ENCODE measurements at places on chromosomes 6 and 20.

DNA sequence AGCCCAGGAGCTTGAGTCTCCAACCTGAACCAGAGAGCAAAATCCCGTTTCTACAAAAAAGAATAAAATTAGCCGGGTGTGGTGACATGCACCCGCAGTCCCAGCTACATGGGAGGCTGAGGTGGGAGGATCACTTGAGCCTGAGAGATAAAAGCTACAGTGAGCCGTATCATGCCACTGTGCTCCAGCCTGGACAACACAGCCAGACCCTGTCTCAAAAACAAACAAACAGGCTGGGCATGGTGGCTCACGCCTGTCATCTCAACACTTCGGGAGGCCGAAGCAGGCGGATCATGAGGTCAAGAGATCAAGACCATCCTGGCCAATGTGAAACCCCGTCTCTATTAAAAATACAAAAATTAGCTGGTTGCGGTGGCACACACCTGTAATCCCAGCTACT is 11.4 kb upstream of the PTCRA start:
- no peak for DNase-seq

- peak; percentile 1 for DNase-seq
These were observed 60.8 kb downstream of the OGFRL1 start for GRCh38 chr6:71349395-71349794.

DNA sequence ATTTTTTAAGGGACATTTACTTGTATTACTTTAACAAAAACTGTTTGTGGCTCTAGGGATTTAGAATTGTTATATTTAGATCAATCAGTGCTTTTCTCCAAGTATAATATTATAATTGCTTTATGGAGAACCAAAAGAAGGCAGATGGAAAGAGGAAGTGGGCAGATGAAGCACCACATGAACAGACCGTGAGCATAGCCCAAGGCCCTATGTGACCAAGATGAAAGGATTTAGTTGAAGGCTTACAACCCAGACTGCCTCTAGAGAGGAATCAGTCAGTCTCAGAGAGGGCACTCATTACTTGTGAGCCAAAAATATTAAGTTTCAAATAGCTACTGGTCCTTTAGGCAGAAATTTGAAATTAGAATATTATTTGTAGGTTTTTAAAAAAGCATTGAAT is 102.3 kb upstream of the IMPG1 start:
- no peak for DNase-seq

GRCh38 chr20:39109933-39110818 is 148.0 kb downstream of the DHX35 start:
- peak; percentile 6 for DNase-seq

DNA sequence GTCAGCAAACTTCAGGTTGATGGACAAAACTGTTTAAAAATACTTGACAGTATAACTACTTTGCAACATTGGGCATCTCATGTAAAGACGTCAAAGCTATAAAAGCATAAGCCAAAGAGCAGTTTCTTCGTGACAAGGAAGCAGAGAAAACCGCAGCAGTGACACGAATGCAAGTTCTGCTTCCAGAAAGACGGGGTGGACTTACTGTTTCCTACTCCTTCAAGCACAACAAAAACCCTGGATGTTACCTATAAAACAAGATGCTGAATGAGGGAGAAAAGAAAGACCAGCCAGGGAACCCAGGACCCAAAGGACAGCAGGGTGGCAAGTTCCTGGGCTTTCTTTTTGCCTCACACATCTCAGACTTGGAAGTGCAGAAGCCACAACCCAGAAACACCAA is 98.0 kb downstream of the DLL1 start:
- DNase-seq, result no peak

DNA sequence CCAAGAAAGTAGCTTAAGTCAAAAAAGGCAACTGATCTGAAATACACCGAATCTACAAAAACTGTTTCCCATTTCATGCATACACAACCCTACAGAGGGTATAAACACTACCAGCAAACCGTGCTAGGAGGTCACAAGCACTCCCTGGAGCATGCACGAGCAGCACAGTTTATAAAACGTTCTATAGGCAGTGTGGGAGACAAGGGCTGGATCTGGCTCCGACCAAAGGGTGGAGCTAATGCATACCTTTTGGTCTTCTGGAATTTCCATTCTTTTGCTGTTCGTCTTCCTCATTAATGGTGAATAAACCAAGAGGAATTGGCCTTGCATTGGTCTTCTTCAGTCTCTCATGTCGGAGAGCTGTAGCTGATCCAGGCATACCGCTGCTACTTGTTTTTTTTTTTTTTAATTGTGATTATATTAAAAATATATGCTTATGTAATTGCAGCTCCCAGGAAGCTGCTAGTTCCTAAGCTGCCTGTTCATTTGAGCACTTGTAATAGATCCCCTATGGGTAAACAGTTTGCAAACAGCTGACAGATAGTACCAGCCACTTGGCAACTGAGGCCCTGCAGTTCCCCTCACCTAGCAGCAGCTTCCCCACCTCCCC is 24.5 kb downstream of the MAP7 start:
- no peak for DNase-seq

DNA sequence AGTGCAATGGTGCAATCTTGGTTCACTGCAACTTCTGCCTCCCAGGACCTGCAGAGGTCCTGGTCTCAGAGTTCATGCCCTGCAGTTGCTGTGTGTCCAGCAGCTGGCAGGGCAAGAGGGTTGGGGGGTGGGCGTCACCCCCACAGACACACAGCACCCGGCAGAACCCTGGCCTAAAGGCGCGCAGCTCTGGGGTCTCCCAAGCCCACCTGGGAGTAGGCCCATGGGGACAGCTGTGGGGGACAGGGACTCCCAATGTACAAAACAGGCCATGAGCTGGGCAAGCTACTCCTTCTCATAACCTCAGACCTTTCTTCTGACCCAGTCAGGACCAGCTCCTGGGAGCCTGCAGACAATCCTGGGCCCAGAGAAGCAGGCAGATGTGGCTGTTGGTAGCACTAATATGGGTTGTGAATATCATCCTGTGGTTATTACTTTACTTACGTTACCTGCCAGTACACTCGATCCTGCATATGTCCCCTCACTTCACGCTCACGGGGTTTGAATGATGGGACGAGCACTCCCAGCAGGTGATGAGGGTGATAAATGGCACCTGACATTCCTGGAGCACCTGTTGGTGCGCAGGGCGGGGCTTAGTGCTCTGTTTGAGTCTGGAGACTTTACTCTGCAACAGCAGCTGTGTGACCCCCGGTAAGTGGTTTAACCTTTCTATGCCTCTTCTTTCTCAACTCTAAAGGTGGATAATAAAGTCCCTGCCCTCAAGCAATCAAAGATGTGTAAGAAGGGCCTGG is 39.9 kb upstream of the SULF2 start:
- no peak for DNase-seq

DNA sequence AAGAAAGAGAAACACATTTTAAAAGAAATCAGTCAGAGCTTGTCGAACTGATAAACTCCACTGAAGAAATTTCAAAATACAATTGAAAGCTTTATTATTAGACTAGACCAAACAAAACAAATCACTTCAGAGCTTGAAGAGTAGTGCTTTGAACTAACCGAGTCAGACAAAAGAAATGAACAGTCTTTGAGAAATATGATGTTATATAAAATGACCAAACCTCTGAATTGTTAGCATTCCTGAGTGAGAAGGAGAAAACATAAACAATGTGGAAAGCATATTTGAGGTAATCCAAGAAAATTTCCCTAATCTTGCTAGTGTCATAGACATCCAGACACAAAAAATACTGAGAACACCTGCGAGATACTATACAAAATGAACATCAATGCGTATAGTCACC is 13.2 kb upstream of the CST4 start:
- DNase-seq, result no peak

GRCh38 chr20:54512694-54513093 is 37.3 kb downstream of the DOK5 start:
- no peak for DNase-seq

DNA sequence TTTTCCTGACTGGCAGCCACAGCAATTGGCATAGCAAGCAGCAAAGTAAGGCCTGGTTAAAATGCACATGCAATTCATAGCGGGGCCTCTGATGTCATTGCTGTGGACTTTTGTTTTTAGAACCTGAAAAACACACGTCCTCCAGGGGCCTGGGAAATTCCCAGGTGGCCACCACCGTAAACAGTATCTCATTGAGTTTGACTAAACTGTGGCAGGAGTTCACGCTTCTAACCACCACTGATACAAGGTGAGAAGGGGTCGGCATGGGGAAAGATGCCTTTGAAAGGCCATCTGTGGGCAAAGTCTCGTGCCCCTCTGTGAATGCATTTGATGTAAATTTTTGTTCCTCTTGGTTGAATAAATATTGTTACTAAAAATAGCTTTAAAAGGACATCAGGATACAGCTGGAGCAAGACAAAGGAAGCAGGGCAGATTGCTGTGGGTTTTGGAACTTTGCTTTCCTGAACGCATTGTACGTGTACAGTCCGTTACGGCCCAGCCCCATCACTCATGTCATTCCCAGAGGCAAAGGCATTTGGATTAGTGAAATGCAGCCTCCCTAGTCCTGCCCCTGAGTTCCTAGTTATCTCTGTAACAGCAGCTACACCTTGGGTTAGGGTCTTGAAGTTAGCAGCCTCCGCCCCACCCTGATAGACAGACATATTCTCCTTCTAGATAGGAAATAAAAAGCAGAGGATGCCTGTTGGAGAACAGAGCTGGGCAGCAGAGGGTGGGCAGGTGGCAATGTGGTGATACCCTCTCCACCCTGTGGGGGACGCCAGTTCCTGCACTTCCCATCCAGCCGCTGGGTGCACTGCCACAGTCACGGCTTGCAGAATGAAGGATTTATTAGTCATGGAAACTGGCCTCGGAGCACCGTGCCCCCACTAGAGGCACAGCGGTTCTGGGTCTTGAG is 80.3 kb downstream of the ZDHHC14 start:
- peak; percentile 46 for DNase-seq

DNA sequence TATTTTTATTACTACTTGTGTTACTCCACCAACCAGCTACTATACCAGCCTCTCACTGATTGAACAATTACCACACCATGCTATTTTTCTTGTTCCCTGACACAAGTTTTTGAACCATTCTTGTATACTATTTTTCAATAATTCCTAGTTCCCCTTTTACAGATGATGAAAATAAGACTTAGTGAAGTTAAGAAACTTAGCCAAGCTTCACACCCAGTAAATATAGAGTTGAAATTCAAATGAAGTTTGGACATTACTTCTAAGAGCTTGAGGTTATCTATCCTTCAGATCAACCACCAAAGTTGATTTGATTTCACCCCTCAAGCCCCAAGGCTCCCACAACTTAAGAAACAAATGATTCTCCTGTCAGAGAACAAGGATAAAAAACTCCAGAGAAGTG is 13.1 kb upstream of the BCAS1 start:
- no peak for DNase-seq

DNA sequence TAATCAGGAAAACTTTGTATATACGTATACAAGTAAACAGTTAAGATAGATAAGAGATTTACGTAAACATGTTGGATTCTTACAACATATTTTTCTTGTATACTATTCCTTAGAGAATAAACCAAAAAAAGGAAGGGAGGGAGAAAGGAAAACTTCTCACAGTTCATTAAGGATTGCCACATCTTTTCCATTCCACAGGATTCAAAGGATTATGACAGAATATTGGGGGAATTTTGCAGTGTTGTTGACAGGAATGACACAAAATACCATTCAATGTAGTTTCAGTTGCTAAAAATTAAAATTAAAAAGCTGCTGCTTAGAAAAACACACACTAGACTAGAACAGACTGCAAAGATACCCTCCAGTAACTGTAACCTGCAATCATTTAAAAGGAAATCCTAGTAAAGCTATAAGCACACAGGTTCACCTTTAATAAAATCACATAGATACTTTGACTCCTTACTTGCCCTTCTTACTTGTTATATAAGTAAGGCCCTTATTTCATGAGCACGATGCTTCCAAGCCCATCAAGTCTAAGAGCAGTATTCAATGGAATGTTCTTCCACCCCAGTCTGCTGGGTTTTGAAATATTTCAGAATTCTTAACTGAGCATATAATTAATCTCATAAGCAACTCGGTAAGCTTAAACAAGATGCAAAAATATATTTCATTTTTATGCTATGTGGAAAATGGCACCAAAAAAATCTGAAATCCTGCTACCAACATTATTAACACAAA is 107.8 kb downstream of the SMLR1 start:
- DNase-seq, result no peak

DNA sequence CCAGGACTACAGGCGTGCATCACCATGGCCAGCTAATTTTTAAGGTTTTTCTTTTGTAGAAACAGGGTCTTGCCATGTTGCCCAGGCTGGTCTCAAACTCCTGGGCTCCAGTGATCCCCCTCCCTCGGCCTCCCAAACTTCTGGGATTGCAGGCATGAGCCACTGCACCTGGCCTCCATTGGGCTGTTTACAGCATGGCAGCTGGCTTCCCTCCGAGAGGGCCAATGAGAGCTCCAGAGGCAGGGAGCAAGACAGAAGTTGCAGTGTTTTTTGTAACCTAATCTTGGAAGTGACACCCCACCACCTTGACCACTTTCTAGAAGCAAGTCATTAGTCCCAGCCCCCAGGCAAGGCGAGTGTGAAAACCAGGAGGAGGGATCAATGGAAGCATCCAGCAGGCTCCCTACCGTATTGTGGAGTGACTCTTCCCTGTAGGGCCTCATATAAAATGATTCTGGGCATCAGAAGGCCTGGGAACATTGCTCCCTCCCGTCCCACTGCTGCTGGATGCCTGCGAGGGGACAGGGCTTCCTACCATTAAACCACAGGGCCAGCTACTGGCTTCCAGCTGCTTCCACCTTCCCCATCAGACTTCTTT is 144.4 kb downstream of the ZDHHC14 start:
- no peak for DNase-seq

DNA sequence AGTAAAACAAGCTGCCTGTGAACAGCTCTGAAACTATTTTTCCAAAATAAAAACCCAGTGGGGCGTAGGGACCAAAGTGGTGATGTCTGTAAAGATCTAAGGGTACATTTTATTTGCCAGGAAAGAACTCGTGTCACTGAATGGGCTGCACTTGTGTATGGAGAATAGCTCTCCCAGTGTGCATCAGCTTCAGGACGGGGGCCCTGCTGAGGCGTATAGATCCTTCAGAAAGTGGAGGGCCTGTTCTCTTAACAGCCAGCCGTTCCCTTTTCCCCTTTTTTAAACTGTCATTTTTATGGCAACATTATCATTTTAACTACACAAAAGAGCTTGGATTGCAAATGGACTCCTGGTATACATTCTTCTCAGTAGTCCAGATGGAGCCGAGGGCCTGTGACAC is 137.3 kb downstream of the TMEM242 start:
- DNase-seq, result no peak

GRCh38 chr6:169370054-169370453 is 116.4 kb upstream of the THBS2 start:
- no peak for DNase-seq

GRCh38 chr6:125030969-125031368 is 68.7 kb downstream of the RNF217 start:
- no peak for DNase-seq

GRCh38 chr20:1215386-1216170 is 10.3 kb upstream of the RAD21L1 start:
- no peak for DNase-seq

- no peak for DNase-seq
These were observed 236.2 kb upstream of the TAB2 start for GRCh38 chr6:149081281-149081680.

DNA sequence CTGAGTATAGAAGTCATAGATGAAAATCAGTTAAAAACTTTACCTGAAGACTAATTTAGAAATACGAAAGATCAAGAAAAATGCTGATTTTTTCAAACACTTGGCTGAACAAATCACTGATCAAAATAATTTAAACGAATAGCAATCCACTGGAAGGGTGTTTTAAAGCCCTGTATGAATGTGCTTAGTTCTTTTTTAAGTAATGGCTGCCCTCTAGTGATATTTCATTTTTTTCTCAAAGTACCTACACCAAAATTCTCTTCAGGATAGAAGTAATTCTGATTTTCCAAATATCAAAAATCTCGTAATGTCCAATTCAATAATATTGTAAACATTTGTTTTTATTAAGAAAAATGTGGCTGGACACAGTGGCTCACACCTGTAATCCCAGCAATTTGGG is 32.5 kb downstream of the AKAP7 start:
- no peak for DNase-seq
